ENCODE measurements at places on chromosomes 1 and 21. TPM values are rescaled to one million over a fixed set of nuclear protein-coding genes. Genes with fewer than 3 reads are reported as not detected.

GRCh38 chr1:187839873-187840272 lies 1011.1 kb downstream of the PLA2G4A start:
- no peak for DNase-seq

- DNase-seq = no peak
Measured at GRCh38 chr1:106554294-106554693, 502.2 kb upstream of the PRMT6 start.

GBP7 gene
- total RNA-seq = not detected

- DNase-seq = no peak
Measured at GRCh38 chr1:20376880-20377494, 86.3 kb downstream of the VWA5B1 start.

- no peak for DNase-seq
Measured at GRCh38 chr1:60149251-60149650, 75.7 kb upstream of the C1orf87 start.

DNA sequence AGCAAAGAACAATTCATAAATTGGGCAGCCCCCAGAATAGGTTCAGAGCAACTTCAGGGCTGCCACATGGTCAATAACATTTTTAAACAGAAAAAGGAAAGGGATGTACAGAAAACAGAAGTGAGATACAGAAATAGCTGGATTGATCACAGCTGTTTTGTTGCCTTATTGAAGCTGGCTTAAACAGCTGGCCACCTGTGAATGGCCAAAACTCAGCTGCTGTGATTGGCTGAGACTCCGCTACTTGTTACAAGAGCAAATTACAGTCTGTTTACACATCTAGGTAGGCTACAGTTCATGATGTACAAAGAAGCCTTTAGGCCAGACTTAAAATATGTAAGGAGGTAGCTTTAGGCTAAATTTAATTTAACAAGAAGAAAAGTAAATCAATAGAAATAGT lies 11.6 kb upstream of the IFNAR1 start:
- DNase-seq = no peak

CNIH3 gene
- total RNA-seq = 3.2 TPM

- no peak for DNase-seq
Measured at GRCh38 chr1:98287626-98288025, 366.8 kb upstream of the DPYD start.

DNA sequence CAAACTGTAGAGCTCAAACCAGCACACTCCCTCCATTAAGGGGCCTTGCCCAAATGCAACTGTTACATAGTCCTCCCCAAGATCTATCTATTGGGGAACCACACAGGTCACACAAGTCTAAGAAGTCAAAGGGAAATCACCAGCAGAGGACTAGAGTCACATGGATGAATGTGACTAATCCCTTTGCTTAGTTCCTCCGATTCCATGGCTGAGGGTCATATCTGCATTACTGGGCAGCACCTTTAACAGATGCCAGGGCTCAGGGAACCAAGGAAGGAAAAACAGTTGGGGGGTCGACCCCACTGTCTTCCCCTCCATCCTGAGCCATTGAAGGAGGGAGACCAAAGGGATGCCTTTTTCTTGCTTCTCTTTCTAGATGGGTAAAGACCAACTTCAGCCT lies 23.4 kb upstream of the SMYD3 start:
- no peak for DNase-seq

- no peak for DNase-seq
Measured at GRCh38 chr21:43908167-43908566, 43.1 kb downstream of the AGPAT3 start.

- DNase-seq = no peak
Measured at GRCh38 chr1:995665-996633, 3.9 kb downstream of the HES4 start.

DNA sequence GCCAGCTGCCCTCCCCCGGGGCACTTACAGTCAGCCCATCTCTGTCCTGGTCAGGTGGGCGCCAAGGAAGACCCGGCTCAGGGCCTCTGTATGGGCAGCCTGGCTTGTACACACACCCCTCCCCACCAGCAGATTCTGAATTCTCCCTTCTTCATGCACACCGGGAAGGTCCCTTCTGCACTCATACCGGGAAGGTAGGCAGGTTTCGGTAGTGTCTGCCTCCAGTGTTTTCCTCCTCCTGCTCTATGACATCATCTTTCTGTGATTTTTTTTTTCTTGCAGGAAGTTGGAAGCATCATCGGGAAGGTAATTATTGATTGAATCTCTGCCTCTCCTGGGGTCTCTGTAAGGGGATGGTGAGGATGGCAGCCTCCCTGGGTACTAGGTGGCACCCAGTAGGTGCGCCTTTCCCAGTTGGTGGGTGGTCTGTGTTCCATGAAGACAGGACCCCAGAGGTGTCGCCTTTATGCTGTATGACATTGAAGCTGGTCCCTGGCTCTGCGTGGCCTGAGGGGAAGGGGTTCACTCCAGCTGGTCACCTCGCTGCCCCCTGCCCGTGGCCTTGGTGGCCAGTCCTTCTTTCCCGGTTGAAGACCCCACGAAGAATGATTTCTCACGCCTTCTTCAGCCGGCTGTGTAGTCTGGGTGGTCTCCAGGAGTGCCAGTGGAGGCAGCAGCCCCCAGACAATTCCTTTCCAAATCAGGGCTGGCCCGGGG lies 82.1 kb upstream of the COL6A1 start:
- no peak for DNase-seq

COL6A1 gene
- total RNA-seq = 545 TPM

PIK3C2B gene
- total RNA-seq = 29.6 TPM

- DNase-seq = no peak
Measured at GRCh38 chr1:15299179-15299578, 52.2 kb downstream of the FHAD1 start.

DNA sequence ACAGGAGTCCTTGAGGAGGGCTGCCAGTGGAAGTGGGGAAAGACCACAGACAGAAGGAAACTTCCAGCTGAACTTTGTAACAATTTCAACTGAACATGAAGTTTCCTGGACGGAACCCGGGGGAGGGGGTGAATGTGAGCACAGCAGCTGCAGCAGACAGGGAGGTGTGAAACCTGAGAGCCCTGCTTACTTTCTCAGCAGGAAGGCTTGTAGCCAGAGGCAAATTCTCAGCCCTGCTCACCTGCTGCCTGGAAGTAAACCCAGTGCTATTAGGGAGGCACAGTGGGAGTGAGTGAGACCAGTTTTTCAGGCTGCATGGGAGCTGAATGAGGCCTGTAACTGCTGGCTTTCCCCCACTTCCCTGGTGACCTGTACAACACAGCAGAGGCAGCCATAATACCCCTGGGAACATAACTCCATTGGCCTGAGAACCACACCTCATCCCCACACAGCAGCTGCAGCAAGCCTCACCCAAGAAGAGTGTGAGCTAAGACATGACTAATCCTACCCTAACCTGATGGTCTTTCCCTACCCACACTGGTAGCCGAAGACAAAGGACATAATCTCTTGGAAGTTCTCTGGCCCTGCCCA lies 9.6 kb upstream of the SPRR2F start:
- DNase-seq = peak; percentile 3

DNA sequence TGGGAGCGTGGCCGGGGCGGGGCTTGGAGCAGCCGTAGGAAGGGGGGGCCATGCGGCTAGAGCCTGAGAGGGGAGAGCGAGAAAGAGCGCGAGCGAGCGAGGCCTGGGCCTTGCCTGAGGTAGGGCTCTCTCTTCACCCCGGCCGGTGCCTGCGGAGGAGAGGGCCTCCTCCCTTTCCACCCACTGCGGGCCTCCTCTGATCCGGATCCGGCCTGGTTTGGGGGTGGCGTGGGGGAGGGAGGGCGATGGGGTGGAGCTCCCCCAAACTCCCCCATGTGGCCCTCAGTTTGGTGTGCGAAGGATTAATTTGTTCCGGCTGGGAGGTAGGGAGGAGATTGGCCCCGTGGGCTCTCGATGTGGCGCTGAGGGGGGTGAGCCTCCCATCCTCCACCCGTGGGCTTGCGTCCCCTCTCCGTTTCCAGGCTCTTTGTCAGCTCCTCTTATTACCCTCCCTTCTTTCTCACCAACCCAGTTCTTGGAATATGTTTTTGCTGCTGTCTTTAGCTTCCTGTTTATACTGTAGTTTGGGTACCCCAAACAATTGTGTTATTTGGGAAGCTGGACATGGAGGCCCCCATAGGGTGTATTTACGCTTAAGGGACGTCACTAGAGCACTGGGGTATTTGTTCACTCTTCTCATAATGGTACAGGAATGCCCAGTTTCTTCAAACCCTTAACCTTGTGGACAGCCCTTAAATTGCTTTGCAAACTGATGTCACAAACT lies 685 bp downstream of the UBAP2L start:
- DNase-seq = peak; percentile 80

DNA sequence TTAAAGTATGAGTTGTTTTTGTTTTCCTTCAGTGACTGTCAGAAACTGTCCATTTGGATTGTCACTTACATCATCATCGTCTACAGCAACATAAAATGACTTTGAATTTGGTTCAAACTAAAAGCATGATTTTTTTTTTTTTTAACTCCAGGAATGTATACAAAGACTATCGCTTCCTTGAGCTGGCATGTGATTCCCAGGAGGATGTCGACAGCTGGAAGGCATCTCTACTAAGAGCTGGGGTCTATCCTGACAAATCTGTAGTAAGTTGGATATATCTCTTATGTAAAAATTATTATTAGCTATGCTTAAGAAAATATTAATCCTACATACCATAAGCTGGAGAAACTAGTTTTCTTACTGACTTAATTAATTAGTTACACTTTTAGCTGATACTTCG lies 111.9 kb upstream of the C1orf105 start:
- DNase-seq = no peak

- no peak for DNase-seq
Measured at GRCh38 chr1:223776075-223776814, 63.9 kb downstream of the CAPN2 start.

DNA sequence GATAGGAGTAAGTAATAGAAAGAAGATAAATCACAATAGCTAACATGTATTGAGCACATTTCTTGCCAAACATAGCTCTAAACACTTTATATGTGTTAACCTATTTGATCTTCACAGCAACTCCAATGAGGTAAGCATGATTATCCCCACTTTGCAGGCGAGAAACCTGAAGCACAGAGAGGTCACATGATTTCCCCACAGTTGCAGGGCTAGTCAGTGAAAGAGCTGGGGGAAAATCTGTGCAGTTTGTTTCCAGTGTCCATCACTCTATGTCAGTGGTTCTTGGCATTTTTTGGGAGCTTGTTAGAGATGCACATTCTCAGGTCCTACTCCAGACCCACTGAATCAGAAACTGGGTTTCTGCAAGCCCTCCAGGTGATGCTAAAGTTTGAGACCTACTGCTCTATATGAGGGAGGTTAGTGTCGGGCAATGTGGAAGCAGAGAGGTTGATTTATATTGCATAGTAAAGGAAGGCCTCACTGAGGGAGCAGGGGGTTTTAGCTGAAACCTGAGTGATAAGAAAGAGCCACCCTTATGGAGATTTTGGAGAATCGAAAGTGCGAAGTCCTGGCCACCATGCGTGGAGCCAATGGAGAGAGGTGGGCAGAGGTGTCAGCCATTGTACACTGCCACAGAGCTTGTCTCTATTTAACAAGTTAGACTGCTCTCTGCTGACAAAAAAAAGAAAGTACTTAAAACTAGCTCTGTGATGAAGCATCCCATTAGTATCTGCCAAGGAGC lies 20.9 kb downstream of the MCOLN3 start:
- no peak for DNase-seq

ABCG1 gene
- total RNA-seq = 19.2 TPM

TMPRSS15 gene
- total RNA-seq = 0.10 TPM

- DNase-seq = no peak
Measured at GRCh38 chr1:110048923-110049601, 14.6 kb downstream of the STRIP1 start.

GRCh38 chr1:19635646-19636045 lies 8.5 kb upstream of the NBL1 start:
- DNase-seq = no peak

- DNase-seq = no peak
Measured at GRCh38 chr1:21007876-21008275, 168.8 kb downstream of the EIF4G3 start.

DNA sequence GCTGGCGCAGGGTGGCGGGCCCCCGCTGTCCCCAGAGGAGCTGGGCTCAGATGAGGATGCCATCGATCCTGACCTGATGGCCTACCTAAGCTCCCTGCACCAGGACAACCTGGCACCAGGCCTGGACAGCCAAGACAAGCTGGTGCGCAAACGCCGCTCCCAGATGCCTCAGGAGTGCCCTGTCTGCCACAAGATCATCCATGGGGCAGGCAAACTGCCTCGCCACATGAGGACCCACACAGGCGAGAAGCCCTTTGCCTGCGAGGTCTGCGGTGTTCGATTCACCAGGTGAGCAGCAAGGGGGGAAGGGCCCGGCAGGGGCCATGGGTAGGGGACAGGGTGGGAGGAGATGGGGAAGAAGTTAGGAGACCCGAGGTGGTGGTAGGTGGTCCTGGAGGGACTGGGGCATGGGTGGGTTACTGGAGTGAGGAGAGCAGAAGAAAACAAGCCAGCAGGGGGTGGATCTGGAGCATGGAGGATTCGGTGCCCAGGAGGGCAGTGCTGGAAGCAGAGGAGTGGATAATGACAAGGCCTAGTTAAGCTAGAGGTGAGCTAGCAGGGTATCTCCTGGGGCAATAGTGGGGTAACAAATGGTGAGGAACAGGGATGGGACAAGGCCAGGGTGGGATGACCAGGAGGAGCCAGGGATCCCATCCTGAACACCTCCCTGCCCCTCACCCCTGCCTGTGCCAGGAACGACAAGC lies 13.1 kb downstream of the ZBTB7B start:
- no peak for DNase-seq

ACTL8 gene
- total RNA-seq = not detected

- DNase-seq = no peak
Measured at GRCh38 chr1:175564119-175564518, 179.3 kb downstream of the TNR start.

GRCh38 chr1:220680085-220680687 lies 10.0 kb upstream of the C1orf115 start:
- no peak for DNase-seq

HEYL gene
- 5.2 TPM for total RNA-seq

- no peak for DNase-seq
Measured at GRCh38 chr1:1318131-1318652, 6.3 kb downstream of the INTS11 start.

DNA sequence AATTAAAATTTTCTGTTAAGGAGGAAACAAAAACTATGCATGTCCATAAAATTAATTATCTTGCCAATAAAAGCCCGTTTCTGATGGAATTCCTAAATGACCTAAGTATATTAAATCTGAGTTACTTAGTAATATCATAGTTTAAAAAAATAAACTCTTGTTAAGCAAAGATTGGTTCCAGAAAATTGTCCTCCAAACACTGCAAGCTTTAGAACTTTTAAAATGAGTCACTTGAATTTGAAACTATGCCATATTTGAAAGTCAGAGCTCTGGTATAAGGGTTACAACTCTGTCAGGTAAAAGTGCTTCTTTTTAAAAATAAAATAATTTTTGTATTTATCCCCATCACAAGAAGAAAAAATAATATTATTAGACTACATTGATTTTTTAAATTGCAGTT lies 409.5 kb downstream of the PLPP3 start:
- DNase-seq = no peak

Data from skin of body (tissue), 3 donors.